ENCODE measurements at places on chromosomes 7 and 10.

DNA sequence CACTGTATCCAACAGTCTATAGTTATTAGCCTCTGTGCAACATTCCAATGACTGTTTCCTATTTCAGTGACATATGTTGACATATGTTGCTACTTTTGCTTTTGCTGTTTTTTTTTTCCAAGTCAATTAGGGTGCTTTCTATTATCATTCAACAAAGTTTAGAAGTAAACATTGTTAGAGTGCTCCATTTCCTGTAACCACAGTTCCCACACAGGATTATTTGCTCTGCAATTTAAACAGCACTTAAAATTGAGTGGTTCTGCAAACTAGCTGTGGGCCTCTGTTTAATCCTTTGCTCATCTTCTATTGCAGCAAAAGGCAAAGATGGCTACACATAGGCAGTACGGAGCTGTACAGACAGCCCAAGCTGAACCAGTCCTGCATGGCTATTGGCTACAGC lies 46.5 kb upstream of the PTN start:
- DNase-seq: no peak

DNA sequence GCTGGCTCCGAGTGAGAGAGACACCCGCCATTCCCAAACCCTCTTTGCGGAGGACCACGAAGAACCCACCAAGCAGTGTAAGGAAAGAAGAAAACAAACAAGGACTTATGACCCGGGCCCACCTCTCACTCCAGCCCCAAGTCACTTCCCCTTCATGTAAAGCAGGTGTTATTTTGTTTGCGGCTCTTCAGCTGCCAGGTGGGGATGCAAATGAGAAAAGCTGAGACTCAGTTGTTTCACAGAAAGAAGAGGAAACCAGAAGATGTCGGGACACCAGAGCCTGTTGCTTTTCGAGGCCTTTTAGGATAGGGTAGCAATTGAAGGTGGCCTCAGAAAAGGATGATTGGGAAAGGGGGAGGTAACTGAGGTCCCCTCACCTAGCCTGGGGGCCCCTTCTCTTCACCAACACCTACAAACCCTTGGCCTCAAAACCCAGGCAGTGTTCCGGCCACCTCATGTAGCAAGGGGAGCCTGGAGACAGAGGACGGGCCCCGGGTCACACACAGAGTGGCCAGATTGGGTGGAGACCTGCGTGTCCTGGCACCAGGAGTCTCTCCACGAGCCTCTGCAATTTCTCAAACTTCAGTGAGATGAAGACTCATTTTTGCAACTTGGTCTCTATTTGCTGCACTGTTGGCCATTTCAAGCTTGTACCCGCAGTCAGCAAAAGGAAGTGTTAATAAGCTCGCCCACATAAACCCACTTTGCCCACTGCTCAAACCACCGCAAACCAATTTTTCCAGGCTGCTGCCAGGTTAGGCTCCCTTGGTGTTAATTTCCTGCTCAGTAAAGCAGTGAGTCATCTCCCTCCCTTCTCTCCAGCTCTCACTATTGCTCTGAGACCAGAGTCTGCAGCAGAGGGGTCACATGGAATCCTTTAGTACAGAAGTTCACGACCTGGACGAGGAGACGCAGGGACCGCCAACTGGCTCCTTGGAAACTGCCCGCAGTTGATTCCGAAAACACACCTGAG lies 45.5 kb downstream of the AOC1 start:
- DNase-seq: peak; percentile 69

DNA sequence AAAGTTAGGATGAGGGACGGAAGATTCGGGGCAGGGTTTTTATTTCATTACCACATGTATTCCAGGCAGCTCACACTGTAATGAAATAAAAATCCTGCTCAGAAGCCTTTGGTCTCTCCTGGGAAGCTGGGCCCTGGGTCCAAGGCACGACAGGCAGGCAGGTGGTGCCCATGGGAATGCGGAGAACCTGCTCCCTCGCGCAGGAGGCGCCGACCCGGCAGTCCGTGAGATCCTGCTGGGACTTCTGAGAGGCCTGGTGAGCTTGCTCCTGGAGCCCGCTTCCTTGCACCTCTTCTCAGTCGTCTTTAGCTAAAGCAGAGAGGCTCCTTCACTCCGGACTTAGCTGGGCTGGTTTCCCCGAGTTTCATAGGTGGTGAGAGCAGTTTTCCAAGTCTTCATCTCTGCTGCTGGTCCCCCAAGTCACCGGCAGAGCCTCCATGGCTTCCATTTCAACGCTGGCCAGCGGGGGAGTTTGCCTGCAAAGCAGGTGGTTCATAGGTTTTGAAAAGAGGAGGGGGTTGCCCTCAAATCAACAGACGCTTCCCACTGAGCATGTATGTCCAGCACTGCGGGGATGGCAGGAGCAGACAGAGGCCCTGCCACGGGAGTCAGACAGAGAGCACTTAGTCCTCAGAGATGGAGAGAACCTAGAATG lies 24.5 kb downstream of the IL15RA start:
- DNase-seq: no peak

DNA sequence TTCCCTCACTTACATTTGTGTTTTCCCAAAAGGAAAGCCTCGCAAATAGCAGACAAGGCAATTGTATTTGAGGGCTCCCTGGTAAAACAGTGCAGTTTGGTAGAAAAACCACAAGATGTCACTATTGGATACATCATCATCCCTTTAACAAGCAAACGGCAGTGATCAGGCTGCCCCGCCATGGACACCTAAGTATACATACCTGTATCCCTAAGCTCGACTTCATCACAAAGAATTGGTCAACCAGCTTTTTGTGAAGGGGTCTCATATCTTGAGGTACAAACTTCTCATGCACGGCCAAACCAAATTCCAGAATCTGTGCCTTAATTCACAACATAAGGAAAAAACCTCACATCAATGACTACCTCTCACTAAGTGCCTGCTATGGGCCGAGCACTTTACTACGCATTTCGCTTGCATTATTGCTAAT lies 179.5 kb upstream of the IMMP2L start:
- peak; percentile 83 for DNase-seq

- no peak for DNase-seq
These were observed 824.5 kb downstream of the TYW1 start for GRCh38 chr7:67821116-67821515.

DNA sequence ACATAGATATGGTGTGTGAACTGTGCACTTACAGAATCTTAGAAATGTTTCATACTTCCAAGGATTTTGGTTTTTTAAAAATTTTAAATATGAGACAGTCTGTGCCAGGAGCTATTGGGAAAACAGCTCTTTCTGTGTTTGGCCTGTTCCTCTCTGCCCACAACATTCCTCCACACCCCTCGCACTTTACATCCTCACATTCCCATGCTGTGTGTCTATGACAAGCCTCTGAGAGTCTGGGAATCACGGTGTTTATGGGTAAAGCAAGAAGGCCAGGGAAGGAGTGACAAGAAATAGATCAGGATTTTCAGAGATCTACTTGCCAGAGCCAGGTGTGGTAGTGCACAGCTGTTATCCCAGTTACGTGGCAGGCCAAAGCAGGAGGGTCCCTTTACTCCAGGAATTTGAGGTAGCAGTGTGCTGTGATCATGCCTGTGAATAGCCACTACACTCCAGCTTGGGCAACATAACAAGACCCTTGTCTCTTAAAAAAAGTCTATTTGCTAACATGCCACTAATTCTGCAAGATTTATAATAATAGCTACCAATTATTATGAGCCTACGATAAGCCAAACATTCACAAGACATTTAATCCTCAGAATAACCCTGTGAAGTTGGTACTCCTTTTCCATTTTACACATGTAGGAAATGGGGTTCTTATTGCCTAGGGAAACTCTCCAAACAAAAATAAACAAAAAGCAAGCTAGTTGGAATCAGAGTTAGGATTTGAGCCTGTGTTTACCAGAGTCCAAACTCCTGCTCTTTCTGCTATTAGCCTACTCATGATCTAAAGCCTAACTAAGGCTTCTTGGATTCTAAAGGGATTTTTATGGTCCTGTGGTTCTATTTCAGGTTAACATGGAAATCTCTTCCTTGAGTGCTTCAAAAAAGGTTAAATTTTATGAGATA lies 168.3 kb upstream of the SP8 start:
- DNase-seq: no peak

Measured in SW480 (cell line).